Inflammatory macrophage treated with lipopolysaccharide for 1 hour (primary cell): ENCODE measurements at places on chromosomes 5 and 9.

- DNase-seq: peak; percentile 96
Measured at GRCh38 chr9:124216474-124217176, 41.1 kb upstream of the NEK6 start.

DNA sequence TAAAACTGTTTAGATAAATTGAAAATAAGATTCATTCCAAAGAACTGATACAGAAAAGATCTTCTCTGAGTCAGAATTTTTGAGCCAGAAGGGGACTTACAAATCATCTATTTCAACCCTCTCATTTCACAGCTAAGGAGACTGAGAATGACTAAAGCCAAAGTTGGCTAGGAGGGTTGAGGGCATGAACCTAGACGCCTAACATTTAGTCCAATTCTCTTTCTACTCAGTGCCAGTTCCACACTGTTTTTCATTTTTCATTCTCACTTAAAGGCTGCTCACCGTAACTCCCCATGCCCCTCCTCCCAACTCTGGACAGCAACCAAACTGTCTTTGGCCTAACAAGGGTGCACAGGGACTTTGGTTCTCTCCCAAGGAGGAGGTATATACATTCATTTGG, 364.0 kb downstream of the NDUFS4 start:
- no peak for DNase-seq

GRCh38 chr9:126953041-126953809, 38.6 kb downstream of the RALGPS1 start:
- DNase-seq: no peak

DNA sequence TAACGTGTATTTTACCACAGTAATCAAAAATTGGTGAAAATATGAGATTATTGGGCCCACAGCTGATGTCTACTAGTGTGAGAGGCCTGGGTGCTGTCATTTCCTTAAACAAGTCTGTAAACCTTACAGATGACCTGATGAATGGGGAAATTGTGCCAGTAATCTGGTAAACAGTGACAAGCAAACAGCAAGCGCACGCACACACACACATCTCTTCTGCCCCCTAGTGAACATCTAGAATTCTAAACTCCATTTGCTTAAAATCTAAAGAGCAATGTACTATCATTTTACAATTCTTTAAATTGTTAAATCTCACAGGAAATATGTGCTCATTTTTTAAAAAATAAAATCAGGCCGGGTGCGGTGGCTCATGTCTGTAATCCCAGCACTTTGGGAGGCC, 7.5 kb upstream of the RAPGEF1 start:
- peak; percentile 86 for DNase-seq

DNA sequence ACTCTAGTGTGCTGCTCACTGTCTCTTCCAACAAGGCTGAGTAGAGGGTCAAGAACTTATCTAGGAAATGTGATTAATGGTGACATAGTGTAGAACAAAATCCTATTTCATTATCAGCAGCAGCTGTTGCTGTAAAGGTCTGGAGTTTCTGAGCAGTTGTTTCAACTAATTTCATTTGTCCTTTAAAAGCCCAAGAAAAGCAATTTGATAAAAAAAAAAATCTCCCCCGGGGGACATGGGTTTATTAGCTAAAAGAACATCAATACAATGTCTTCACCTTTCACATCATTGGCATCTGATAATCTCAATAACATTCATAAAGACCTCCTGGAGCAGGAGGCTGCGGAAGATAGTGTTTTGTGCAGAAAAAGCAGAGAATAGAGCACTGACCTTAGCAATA, 468.1 kb downstream of the KCTD16 start:
- no peak for DNase-seq

DNA sequence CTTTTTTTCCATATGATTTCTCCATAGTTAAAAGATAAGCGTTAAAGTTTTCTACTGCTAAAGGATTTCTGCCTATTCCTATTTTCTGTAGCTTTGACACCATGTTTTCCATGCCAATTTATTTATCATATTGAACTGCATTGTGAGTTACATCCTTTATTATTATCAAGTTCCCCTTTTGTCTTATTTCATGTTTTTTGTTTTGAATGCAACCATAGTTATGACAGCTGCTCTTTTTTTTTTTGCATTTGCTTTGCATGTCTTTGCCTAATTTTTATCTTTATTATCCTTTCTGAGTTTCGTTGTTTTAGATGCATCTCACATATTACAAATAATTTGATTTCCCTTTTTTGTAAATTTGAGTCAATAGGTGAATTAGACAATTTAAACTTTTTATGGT, 161.5 kb downstream of the DEPDC1B start:
- DNase-seq: no peak

- DNase-seq: no peak
Measured at GRCh38 chr5:1568201-1568979, 44.6 kb upstream of the LPCAT1 start.

- no peak for DNase-seq
Measured at GRCh38 chr9:37965116-37965515, 61.2 kb upstream of the SLC25A51 start.

DNA sequence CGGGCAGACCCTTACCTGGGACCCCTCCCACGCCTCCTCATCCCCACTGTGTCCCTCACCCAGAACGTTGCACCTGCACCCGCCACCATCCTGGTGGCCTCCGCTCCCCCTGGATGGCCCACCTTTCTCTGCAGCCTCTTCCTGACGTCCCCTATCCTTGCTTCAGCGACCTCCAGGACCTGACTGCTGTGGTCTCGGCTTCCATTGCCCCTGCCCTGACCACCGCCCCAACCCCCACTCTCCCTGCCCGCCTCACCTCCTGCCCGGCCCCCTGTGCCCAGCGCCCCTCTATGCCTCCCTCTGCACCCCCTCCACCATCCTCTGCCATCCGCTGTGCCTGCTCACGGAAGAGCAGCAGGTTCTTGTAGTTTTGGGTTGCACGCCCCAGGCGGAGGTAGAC, 2.2 kb downstream of the LCN10 start:
- DNase-seq: no peak

- DNase-seq: no peak
Measured at GRCh38 chr5:149206524-149207141, 65.0 kb upstream of the AFAP1L1 start.

- DNase-seq: peak; percentile 53
Measured at GRCh38 chr5:73519531-73520283, 21.5 kb downstream of the BTF3 start.

DNA sequence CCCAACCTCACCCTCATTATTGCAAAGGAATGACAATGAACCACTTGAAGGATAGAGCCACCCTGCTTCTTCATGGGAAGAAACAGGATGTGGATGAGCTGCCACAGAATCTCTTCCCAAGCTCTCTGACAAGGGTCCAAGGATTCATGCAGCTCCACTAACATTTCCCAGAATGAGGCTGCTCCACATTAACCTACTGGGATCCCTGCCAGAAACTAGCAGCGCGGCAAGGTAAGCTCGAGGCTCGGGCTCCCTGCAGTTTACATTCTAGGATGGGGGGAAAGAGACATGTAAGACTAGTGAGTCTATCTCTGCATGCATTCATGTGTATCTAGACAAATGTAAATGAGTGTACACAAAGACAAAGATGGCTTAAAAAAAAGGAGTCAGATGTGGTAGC, 12.1 kb downstream of the DCAF12 start:
- no peak for DNase-seq

DNA sequence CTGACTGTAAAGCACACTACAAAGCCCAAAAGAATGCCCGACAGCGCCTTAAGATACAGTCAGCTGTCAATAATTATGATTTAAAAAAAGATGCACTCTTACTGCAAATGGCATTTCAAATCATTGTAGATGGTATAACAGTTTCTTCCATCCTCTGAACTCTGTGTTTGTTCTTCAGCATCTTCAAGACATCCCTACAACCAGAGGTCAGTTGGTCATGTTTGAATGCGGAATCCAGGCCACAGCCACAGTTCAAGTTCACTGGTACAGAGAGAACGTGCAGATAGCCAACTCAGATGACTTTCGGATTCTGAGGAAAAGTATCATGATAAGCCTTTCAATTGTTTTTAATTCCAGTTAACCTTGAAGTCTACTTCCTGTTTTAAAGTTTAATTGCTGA, 8.7 kb upstream of the MYOT start:
- DNase-seq: no peak

- no peak for DNase-seq
Measured at GRCh38 chr9:106970219-106970975, 107.4 kb downstream of the ZNF462 start.

GRCh38 chr5:78667461-78668103, 19.0 kb upstream of the LHFPL2 start:
- no peak for DNase-seq

DNA sequence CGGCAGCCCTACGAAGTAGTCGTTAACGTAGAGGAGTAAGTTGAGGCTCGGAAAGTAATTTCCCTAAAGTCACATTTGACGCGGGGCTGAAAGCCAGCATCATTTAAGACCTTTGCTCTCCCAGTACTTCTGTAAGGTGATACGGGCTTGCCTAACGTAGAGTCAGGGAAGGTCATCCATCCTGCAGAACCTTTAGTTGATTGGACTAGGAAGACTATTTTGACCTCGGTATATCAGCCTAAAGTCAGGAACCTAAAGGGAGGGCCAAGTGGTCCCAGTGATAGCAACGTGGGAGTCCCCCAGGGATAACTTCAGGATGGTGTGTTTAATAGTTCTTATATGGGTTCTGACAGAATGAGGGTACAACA, 657 bp downstream of the NUP214 start:
- no peak for DNase-seq

- DNase-seq: no peak
Measured at GRCh38 chr5:124180875-124181461, 565.5 kb downstream of the ZNF608 start.

DNA sequence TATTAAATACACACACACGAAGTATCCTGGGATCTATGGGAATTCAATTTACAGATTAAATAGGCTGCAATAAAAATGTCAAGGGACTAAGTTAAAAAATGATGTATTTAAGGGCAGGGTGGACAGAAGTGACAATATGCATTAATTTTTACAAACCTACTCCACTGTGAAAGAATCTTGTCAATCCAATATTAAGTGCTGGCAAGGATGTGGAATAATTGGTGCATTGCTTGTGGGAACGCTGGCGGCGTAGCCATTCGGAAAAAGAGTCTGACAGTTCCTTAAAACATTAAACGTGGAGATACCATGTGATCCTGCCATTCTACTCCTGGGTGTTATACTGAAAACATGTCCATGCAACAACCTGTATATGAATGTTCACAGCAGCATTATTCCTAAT, 4.2 kb downstream of the CDC14B start:
- DNase-seq: no peak

GRCh38 chr5:135217669-135218485, 181.2 kb downstream of the MACROH2A1 start:
- no peak for DNase-seq

DNA sequence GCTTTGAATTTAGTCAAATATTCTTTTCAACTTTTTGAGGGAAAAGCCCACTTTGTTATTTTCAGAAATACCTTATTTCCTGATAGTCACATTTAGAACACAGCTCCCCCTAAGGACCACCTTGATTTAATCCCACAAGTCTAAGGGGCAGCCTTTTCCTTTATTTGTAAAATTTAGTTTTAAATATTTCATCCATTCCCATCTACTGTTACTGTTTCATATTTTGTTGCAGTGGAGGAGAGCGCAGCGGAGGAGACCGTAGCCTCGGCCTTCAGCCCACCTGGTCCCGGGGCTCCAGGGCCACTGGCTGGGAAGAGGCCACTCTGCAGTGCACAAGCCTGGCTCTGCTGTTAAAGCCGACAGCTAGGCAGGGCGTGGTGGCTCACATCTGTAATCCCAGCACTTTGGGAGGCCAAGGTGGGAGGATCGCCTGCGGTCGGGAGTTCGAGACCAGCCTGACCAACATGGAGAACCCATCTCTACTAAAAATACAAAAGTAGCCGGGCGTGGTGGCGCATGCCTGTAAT, 19.6 kb downstream of the LPCAT1 start:
- DNase-seq: no peak

DNA sequence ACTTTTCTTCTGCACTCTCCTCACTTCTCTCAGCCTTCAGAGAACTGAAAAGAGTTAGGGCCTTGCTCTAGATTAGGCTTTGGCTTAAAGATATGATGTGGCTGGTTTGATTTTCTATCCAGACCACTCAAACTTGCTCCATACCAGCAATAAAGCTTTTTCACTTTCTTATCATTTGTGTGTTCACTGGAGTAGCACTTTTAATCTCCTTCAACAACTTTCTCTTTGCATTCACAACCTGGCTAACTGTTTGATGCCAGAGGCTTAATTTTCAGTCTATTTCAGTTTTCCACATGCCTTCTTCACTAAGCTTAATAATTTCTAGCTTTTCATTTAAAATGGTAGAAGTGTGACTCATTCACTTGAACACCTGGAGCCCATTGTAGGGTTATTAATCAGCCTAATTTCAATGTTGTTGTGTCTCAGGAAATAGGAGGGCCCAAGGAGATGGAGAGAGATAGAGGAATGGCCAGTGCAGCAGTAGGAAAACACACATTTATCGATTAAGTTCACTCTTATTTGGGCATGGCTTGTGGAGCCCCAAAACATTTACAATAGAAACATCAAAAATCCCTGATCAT, 5.9 kb downstream of the ATPSCKMT start:
- DNase-seq: no peak

- no peak for DNase-seq
Measured at GRCh38 chr5:143241892-143242291, 161.6 kb downstream of the NR3C1 start.

DNA sequence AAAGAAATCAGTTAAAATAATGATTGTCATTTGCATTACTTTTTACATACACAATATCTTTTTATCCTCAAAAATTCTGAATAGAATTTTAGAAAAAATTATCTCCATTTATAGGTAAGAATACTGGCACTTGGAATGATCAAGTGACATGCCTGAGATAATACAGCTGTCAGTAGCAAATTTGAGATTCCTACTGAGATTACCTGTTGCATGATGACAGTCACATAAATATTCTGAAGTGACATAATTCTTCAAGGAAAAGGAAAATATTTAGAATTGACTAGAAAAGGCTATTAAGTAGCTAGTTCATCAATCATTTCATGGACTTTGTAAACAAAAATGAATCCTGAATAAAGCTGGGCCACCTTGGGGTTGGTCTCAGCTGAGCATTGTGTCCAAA, 15.2 kb upstream of the ENC1 start:
- DNase-seq: no peak

DNA sequence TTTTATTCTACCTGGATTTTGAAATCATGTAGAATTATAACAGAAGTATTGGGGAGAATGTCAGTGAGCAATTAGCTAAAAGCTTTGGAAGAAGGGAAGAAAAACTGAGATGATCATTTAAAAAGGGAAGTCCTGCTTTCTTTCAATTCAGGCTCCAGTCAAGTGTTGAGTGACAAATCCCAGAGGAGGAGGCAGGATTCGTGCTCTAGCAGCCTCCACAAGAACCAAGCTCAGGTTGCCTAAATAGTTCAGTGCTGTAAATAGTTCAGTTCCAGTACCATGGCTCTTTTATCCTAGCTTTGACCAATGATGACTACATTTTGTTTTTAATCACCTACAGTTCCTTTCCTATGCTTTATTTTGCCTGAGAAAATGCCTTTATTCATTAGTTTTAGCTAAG, 204.9 kb upstream of the NREP start:
- DNase-seq: no peak
